T-helper 1 cell (primary cell): ENCODE measurements at places on chromosomes 2 and 18.
A peak's percentile ranks its signal among the peaks of the same experiment; 100 is the strongest.

DNA sequence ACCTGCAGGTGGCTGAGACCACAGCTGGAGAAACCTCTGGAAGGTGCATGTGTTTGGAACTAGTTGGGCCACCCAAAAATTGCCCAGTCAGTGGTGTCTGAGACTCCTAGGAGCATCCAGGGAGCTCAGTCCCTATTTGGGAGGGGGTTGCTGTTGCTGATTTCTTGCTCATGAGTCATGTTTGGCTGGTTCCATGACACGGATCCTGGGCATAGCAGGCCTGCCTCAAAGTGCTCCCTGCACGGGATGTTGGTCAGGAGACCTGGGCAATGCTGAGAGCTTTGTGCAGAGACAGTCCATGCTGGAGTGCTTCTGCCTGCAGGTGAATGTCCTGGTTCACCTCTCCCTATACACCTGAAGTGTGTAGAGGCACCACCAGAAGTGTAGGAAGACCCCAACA is 194.2 kb downstream of the GLI2 start:
- no peak for DNase-seq

GRCh38 chr2:26650713-26651469 is 9.7 kb upstream of the CIB4 start:
- DNase-seq, result no peak

GRCh38 chr2:46431481-46432235 is 47.7 kb upstream of the TMEM247 start:
- no peak for DNase-seq

DNA sequence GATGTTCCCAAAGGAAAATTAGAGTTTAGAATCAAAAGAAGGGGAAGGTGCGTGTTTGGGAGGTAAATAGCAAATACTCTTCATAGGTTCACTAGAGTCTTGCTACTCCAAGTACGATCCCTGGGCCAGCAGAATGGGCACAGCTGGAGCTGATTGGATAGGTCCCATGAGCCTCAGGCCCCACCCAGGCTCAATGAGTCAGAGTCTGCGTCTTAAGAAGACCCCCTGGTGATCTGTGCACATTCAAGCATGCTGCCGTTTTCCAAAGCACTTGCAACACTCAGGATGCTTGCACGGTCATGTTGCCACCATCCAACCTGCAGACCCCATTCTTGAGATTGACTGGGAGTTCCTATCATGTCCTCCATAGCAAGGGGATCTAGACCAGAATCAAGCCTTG is 40.5 kb downstream of the ABCG8 start:
- DNase-seq, result no peak

DNA sequence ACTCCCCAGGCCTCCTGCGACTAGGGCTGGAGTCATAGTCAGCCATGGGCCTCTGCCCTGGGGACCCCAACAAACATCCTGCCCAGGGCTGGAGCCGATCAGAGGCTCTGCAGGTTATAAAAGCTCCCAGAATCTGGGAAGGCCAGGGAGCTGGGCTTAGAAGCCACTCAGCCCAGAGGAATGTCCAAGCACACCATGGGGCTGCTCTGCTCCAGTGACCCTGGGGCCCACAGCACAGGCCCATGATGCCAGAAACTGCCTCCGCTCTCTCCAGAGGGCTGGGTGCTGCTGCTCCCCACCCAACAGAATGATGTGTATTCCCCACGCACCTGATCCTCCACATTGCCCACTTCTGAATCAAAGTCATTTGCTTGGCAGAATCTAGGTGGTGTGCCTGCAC is 88.5 kb downstream of the ARMC9 start:
- no peak for DNase-seq

GRCh38 chr2:26190369-26190768 is 17.5 kb downstream of the GAREM2 start:
- DNase-seq, result no peak

- DNase-seq, result no peak
Measured at GRCh38 chr2:28674062-28674712, 77.4 kb upstream of the PPP1CB start.

DNA sequence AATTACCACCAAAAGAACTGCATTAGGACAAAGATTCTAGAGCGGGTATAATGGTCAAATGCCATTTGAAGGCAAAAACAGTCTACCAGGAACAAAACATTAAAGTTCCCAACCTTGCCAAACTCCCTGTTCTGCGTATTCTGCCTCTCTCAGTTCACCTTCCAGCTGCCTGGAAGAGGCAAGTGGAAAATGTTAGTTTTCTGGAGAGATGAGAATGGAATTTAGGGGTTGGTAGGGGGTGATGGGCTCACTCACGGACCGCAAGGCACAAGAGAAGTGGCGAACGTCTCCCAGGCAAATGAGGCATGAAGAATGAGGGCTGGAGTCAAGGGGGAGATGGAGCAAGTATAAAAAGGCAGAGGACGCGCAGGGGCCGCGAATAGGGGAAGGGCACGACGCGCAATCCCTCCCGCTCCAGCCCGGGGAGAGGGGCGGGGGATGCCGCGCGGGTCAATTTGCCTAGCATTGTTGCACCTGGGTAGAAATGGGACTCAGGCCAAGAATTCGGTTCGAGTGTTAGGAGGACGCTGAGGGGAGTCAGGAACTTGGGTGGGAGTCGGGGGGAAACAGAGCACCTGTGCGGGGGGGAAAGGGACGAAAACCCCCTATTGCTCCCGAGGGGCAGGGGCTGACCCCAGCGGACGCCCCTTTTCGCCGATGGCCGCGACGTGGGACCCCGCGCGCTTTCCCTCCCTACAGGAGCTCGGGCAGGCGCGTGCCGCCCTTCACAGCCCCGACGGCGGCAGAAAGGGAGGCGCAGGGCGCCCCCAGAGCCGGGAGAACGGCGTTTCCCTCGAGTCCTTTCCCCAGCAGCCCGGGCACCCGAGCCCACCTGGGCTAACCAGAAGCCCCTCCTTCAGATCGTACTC is 573 bp downstream of the PAIP2B start:
- DNase-seq, result peak; percentile 13

- no peak for DNase-seq
Measured at GRCh38 chr2:144470334-144470733, 49.6 kb downstream of the ZEB2 start.

DNA sequence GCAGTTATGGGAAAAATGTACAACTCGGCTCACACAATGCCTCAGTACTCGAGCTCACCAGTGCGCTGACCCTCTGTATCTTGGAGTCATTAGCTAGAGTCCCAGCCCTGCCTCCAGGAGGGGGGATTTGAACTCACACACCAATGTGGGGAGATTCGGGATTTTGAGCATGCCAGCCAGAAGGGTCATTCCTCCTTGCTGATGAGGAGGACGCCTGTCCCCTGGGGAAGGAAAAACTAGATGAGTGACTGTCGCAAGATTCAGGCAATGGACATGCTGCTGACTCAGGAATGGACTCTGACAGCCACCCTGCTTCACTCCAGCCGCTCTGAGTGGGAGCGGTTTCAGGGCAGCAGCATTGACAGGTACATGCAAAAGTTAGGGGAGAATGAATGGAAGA is 20.6 kb downstream of the FIGN start:
- DNase-seq, result no peak

DNA sequence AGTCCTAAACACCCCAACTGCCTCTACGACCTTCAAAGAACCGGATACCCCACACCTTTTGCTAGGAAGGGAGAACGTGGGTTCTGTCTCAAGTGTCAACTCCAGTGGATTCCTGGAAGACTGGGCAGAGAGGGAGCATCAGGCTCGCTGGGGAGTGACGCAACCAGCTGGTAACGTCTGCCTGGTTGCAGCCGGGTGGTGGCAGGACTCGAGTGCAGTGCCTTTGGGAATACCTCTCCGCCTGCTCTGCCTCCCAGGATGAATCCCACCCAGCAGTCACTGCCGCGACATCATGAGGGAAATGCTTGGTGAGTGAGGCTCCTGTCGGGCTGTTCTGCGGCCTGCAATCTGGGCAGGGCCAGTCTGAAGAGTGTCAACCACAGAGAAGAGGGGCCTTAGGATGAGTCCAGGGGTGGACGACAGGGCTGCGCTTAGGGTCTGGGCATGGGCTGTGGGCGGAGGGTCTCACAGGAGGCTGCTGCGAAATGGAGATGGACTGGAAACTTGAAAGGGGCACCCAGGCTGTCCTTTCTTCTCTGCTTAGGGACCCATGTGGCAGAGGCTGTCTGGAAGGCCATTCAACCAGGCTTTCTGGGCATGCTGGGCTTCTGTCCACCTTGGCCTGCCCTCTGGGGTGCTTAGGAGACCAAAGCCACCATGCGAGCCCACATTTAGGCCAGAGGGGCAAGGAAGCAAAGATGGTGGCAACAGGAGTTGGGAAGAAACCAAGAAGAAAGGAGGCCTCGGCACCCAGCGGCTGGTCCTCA is 12.9 kb downstream of the GPR17 start:
- DNase-seq, result no peak

GRCh38 chr2:60882971-60883753 is 1.8 kb downstream of the REL start:
- DNase-seq, result peak; percentile 38

DNA sequence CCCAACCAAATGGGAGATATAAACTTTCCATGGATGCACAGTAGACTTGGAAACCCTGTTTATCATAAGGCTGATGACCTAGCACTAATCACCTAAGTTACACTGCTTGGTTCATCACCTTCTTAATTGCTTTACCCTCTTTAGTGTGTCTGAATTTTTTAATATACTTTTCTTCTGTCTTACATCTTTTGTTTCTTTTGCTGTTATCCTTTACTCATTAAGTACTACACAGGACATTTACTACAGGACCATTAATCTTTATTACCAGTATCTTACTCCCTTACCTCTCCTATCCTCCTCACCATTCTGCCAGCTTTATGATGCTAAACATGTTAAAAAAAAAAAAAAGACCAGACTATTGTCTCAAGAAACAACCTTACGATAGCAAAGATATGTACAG is 333.6 kb downstream of the KIAA1328 start:
- DNase-seq, result no peak

DNA sequence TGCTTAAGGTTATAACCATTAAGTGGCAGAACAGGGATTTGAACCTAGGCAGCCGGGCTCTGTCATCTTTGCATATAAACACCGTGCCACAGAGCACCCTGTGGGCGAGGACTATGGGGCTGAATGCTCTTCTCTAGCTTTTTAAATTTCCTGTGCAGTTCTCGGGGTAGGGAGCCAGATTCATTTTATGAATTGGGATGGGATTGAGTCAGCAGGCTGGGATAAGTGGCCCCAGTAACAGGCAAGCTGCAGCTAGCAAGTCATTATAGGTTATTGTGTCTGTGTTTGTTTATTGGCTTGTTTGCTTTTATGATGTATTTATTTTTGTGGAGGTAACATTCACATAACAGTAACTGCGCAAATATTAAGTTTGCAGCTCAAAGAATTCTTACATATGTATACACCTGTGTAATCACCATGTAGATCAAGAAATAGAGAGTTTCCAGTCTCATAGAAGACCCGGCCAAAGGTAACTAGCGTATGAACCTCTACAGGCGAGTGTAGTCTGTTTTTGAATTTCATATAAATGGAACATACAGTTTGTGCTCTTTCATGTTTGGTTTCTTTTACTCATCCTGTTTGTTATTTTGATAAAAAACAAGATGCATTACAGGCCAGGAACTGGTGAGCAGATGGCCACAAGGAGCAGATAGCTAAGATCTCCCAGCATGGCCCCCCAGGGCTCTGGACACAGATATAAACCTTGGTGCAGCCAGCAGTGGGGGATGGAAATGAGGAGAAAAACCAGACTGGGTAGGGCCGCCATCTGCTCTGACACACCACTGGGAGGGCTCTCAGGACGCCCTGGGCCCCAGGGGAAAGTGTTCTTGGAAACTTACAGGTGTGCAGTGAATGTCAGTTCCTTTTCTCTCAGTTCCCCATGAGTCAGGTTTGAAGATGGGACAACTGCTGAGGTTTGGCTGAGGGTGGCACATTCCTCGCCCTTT is 49.2 kb upstream of the GPR155 start:
- no peak for DNase-seq

GRCh38 chr18:32891130-32891529 is 118.3 kb upstream of the KLHL14 start:
- DNase-seq, result no peak

- no peak for DNase-seq
Measured at GRCh38 chr2:215422676-215423075, 13.2 kb downstream of the FN1 start.

DNA sequence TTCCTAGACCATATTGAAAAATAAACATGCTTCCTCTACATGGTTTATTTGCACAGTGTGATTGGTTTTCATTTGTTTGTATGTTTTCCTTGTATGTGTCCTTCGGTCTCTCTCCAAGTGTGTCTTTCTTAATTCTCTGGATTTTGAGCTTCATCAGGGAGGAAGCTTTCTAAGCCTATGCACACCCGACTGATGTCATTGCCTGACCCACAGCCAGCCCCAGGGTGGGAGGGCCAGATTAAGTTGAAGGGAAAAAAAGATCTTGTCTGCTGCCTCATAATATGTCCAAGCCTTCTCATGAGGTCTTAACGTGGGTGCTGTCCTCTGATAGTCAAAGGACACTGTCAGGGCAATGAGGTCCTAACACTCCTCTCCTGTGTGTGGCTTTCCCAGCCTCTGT is 115.2 kb downstream of the MARCHF4 start:
- no peak for DNase-seq

DNA sequence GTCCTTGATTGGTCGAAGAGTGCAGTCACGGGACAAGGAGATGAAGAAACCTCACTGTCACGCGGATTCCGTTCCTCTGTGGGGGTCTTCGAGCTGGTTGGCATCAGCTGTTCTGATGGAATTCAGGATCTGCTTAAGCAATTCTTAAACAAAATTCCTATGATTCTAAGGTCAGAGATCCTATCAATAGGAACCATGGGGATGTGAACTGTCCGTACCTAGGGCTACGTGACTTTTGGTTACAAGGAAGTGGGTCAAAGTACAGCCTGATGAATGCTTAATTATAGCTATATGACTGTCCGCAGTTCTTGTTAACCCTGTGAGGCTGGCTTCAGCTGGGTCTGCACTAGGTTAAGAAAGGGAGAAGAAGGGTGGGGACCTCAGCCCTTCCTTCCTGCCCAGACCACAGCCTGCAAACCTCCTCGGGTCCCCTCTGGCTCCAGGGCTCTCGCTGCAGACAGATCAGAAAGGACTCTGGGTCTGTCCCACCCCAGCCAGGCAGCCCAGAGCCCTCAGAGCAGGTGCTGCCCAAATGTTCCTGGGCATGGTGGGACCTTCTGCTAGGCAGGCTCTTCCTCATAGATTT is 44.2 kb upstream of the TAF1B start:
- no peak for DNase-seq

DNA sequence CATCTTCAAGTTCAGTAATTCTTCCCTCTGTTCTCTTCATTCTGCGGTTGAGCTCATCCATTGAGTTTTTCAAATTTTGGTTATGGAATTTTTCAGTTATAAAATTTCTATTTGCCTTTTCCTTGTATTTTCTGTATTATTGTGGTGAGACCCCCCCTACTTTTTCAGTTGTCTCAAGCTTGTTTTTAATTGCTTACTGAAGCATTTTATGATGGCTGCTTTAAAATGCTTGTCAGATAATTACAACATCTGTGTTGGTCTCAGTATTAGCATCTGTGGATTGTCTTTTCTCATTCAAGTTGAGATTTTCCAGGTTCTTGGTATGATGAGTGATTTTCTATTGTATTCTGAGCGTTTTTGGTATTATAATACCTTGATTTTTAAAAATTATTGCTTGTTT is 121.2 kb upstream of the REV1 start:
- DNase-seq, result no peak

- DNase-seq, result no peak
Measured at GRCh38 chr2:62467475-62468321, 38.3 kb downstream of the TMEM17 start.

GRCh38 chr2:88265352-88266303 is 95.5 kb downstream of the THNSL2 start:
- DNase-seq, result no peak

- DNase-seq, result no peak
Measured at GRCh38 chr2:63440612-63441011, 147.7 kb downstream of the WDPCP start.
